Panc1 (cell line): ENCODE measurements at places on chromosomes 13 and 19. TPM values are rescaled to one million over a fixed set of nuclear protein-coding genes. Genes with fewer than 3 reads are reported as not detected.

DNA sequence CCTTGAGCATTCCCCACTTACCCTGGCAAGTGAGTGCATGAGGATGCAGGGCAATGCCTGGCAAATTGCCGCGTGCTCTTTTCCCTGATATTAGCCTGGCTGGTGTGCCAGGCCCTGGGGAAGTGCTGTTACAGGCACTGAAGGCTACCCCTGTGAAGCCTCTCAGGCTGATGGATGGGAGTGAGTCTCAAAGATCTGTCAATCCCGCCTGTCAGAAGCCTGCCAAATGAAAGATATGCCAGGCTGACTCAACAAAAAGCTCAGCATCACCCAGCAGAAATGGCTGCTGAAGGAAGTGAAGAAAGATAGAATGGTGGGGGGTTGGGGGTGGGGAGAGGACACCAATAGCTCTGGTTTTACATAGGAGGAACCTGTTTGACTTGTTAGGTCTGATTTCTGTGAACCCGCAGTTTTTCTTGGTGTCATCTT is 112.1 kb downstream of the LACC1 start:
- no peaks in the 10 kb centered on the region for H3K27me3 ChIP-seq
- DNase-seq = no peak
- no peaks in the 10 kb centered on the region for H3K36me3 ChIP-seq
- H3K27ac ChIP-seq = no peak overlapping the region
- H3K4me3 ChIP-seq = no peak overlapping the region
- H3K4me1 ChIP-seq = no peaks in the 10 kb centered on the region

DNA sequence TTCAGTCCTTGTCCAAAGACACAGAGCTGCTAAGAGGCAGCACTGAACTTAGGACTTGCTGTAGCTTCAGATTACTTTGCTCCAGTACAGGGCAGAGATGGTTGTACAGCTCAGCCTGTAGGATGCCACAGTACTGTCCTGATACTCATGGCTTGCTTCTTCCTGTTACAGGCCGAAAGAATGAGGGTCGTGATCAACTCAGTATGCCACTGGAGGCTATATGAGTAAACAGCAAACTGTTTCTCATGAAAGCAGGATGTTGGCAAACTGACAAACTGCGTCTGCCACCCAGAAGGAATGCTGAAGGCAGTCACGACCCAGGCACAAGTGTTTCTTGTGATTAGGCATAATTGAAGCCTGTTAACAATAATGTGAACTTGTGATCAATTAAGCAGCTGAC is 2.8 kb downstream of the ZNF749 start:
- no peak overlapping the region for H3K27ac ChIP-seq
- DNase-seq = no peak
- H3K36me3 ChIP-seq = no peaks in the 10 kb centered on the region

- H3K4me3 ChIP-seq = no peak overlapping the region
- H3K36me3 ChIP-seq = no peaks in the 10 kb centered on the region
- no peak overlapping the region for H3K27ac ChIP-seq
- no peak for DNase-seq
- H3K4me1 ChIP-seq = no peaks in the 10 kb centered on the region
- H3K27me3 ChIP-seq = no peaks in the 10 kb centered on the region
These were observed 387.5 kb downstream of the LMO7 start for GRCh38 chr13:76023652-76024051.

Gene GRK1
- total RNA-seq = 1.8 TPM

GRCh38 chr13:46114613-46115012 is 9.8 kb upstream of the CPB2 start:
- no peak overlapping the region for H3K27ac ChIP-seq
- no peaks in the 10 kb centered on the region for H3K36me3 ChIP-seq
- no peak overlapping the region for H3K4me3 ChIP-seq
- no peaks in the 10 kb centered on the region for H3K27me3 ChIP-seq

Gene ZNF665
- 7.0 TPM for total RNA-seq

DNA sequence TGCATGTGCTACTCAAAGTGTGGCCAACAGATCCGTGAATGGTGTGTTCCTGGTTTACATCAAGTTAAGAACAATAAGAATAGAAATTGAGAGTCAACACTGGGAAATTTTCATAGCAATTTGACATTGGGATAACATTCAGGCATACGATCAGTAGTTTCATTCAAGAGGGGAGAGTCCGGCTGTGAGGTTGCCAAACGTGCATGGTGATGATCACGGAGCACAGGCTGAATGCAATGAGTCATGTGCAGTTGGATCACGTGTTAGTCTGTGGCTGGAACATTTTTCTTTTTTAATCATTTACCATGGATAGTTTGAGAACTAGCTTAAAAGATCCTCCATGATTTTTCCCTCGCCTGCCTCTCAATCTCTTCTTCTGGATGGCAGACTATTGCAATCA is 2.5 kb upstream of the DCT start:
- no peaks in the 10 kb centered on the region for H3K4me1 ChIP-seq
- no peaks in the 10 kb centered on the region for H3K36me3 ChIP-seq
- no peak overlapping the region for H3K4me3 ChIP-seq
- H3K27ac ChIP-seq = no peak overlapping the region
- peaks cover 4% of the 10 kb centered on the region; the same call in 1 of the 2 replicates for H3K27me3 ChIP-seq

Gene CRX
- total RNA-seq = not detected

Gene SPRY2
- total RNA-seq = 18.2 TPM
